Astrocyte (in vitro differentiated cells and primary cell): ENCODE measurements at places on chromosomes 11 and 22. TPM values are rescaled to one million over a fixed set of nuclear protein-coding genes. Genes with fewer than 3 reads are reported as not detected.

- DNase-seq, result peak; percentile 75
Measured at GRCh38 chr22:32661737-32662586, 139.5 kb upstream of the TIMP3 start.

GRCh38 chr11:17604201-17604914 lies 57.3 kb downstream of the OTOG start:
- no peak for DNase-seq

- peak; percentile 85 for DNase-seq
Measured at GRCh38 chr11:103947546-103947919, 88.9 kb upstream of the DDI1 start.

DNA sequence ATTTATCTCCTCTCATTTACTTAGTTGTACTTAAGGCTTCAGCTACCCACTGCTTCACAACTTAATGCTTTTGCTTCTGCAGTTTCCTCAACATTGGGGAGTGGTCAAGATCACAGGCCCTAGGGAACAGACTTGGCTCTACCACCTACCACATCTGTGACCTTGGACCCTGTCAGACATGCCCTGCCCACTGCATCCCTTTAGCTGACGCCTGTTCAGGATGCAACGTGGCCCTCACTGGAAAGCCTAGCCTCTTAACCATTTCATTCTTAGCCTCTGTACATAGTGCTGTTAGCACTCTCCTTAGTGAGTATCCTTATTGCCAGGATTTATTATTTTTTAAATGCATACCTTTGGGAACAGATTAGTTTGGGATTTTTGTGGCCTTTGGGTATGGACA lies 34.4 kb downstream of the TNRC6B start:
- DNase-seq, result no peak

GRCh38 chr11:73416786-73417185 lies 40.6 kb downstream of the RELT start:
- no peak for DNase-seq

DNA sequence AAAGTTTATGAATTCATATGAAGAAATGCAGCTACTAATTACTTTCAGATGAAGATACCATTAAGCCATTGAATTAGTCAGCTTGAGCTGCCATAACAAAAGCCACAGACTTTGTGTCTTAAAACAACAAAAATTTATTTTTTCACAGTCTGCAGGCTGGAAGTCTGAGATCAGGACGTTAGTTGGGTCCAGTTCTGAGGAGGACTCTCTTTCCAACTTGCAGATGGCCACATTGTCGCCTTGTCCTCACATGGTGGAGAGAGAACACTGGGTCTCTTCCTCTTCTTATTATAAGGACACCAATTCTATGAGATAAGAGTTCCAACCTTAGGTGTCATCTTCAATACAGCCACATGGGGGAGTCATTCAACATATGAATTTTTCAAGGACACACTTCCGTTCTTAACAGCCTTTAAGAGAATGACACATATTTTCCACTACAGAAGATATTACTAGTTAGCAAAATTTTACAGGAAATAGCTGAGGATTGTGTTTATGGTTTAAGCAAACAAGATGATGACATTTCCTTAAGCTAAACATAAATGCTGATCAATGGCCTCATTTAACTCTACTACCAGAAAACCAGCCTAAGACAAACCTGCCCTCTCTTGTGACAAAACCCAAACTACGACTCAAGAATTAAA lies 56.0 kb downstream of the DCUN1D5 start:
- peak; percentile 77 for DNase-seq

DNA sequence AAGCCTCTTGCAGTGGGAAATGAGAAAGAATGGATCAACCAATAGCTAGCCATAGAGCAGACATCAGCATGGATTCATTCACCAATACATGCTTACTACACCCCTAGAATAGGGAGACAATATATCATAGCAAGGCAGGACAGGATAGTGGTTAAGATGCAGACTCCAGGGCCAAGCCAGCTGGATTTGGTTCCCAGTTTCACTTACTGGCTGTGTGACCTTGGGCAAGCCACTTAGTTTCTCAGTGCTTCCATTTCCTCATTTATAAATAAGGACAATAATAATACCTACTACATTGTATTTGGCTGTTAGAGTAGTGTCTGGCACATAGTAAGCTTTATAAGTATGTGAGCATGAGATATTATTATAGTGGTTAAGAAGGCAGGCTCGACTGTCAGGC lies 7.1 kb downstream of the DCHS1 start:
- DNase-seq, result no peak

- no peak for DNase-seq
Measured at GRCh38 chr22:20405291-20405930, 11.5 kb downstream of the ZNF74 start.

- DNase-seq, result no peak
Measured at GRCh38 chr11:82229341-82229740, 504.3 kb downstream of the FAM181B start.

- peak; percentile 44 for DNase-seq
Measured at GRCh38 chr22:49934160-49934890, 15.9 kb downstream of the CRELD2 start.

GRCh38 chr11:101931692-101932091 lies 15.4 kb upstream of the ANGPTL5 start:
- DNase-seq, result no peak

GRCh38 chr11:47641600-47642098 lies 710 bp downstream of the MTCH2 start:
- no peak for DNase-seq

DNA sequence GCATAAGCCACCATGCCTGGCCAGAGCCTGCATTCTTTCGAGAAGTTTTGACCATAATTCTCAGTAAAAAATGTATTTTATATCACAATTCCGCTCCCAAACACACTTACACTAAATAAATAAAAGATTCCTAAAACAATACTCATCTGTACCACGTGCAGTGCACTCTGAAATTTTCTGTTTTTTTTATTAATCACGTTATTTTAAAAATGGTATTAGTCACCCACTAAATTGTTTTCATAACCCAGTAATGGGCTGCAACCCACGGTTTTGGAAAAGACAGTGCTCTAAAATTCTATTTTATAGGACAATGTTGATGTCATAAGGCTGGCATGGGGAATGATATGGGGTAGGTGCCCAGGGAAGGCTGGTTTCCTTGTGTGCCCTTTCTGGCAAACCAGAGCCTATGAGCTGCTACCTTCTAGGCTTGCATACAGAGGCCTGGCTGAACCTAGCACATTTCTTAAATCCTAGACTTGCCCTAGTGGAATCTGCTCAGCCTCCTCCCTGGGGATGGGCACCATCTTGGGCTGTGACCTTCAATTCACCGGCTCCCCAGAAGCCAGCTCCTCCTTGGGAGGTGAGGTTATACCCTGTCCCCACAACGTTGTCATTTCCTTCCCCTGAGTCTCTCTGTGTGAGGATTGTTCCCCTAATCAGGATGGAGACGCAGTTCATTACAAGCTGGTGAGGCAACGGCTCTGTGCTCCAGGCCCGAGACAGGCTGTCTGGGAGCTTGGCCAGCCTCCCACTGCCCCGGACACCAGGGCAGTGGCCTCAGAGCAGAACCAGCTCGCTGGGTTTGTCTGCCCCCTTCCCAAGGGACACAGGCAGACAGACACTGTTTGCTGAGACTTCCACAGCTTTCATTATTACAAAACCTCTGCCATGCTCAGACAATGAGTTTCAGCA lies 116.5 kb upstream of the NAV2 start:
- peak; percentile 83 for DNase-seq

- DNase-seq, result no peak
Measured at GRCh38 chr11:85698195-85698594, 12.2 kb upstream of the CCDC89 start.

- DNase-seq, result no peak
Measured at GRCh38 chr11:4019891-4020290, 74.7 kb upstream of the RRM1 start.

- no peak for DNase-seq
Measured at GRCh38 chr11:15641271-15642045, 526.7 kb downstream of the INSC start.

The GRAMD4 gene
- total RNA-seq, result 14.3 and 17.8 TPM in 2 replicates

The KCTD17 gene
- total RNA-seq, result 29.0 and 31.3 TPM in 2 replicates

The CTR9 gene
- 29.3 and 36.0 TPM in 2 replicates for total RNA-seq

The KCNE3 gene
- 0.31 and 0.59 TPM in 2 replicates for total RNA-seq

The KCNQ1OT1 gene
- total RNA-seq, result 2.5 TPM in 2 replicates
